ENCODE measurements at places on chromosomes 16 and 17.
A peak's percentile ranks its signal among the peaks of the same experiment; 100 is the strongest.

DNA sequence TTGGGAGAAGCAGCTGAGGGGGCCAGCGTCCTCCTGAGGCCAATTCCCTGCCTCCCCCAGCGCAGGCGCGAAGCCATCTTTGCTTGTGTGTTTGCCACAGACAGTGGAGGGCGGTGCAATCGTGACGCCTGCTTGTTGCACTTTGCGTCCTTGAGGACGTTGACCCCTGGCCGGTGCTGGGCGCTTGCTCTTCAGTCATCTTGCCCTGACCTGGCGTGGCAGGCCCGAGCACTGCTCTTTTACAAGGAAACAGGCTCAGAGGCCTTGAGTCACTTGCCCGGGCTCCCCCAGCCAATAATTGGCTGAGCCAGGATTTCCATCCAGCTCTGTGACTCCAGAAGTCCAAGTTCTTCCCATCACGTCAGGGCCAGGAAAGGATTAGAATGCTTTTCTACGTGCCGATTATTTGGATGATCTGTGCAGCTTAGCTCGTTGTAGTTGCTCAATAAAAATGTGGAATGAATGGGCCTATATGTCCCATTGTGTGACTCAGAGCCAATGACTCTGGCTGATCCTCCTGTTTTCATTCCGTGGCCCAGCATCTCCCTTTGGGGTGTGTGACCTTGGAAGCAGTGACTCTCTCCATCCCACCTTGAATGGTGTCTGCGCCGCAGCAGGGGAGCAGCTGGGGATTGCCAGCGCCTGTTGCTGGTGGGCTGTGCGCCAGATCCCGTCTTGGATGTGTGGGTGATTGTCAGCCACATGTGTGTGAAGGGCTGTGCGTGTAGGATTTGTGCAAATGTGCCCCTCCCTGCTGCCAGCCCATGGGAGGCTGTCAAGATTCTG lies 214.1 kb downstream of the SEC14L1 start:
- no peak for DNase-seq

DNA sequence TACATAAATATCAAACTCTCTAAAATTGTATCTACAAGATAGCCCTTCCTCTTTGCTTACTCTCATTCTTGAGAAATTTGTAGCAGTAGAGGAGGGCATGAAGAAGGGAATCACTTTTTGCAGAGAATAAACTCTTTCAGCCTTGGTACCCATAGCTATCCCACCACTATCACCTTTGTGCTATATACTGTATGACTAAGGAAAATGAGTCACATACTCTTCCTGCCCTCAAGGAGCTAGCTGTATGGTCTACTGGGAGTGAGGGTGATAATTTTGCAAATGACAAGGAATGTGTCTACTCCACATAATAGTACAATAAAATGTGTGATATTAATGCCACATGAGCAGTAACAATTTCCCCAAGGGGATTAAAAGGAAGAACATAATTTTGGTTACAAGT lies 184.6 kb upstream of the WSB1 start:
- no peak for DNase-seq

- DNase-seq = no peak
These were observed 17.8 kb upstream of the TMEM219 start for GRCh38 chr16:29943846-29944799.

GRCh38 chr16:56764835-56765234 lies 34.9 kb downstream of the NUP93 start:
- DNase-seq = peak; percentile 73

GRCh38 chr17:75077496-75078283 lies 10.1 kb upstream of the SLC16A5 start:
- peak; percentile 57 for DNase-seq

- DNase-seq = no peak
These were observed 298.5 kb upstream of the FOXF1 start for GRCh38 chr16:86211800-86212199.

DNA sequence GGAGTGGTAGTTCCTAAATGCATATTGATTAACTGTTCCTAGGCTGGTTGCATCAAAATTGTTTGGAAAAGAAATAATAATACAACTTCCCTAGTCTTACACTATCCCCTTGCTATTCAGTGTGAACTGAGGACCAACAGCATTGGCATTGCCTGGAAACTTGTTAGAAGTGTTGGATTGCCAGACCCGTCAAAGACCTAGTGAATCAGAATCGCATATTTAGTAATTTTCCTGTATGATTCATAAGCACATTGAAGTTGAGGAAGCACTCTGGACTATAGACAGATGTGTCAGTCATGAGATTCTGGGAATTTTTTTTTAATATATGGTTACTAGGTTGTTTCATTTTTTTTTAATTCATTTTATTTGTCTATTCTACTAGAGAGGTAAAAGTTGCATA lies 34.7 kb upstream of the KCNJ16 start:
- DNase-seq = no peak

DNA sequence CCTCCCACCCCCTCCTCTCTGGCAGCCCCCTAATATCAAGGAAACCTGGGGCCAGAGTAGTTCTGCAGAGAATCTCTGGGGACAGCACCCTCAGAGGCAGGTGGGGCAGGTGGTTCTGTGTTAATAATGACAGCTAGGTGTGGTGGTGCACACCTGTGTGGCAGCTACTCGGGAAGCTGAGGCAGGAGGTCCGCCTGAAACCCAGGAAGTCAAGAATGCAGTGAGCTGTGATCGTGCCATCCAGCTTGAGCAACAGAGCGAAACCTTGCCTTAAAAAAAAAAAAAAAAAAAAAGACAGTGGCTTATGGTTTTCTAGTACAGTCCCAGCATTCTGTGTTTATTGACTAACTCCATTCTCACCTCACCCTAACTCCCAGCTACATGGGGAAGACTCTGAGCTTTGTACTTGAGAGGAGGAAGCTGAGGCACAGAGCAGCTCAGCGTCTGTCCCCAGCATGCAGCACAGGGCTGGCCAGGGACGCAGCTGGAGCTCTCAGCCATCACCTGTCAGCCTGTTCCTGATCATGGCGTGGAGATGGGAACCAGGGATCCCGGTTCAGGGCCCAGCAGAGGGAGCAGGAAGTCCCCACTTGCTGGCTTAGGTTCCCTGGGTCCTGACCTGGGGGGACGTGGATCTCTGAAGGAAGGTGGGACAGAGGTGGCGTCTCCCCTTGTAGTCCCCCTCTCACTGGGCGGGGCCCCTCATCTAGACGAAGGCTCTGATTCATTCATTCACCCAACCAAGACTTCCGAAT lies 6.1 kb downstream of the DBNDD1 start:
- DNase-seq = no peak

DNA sequence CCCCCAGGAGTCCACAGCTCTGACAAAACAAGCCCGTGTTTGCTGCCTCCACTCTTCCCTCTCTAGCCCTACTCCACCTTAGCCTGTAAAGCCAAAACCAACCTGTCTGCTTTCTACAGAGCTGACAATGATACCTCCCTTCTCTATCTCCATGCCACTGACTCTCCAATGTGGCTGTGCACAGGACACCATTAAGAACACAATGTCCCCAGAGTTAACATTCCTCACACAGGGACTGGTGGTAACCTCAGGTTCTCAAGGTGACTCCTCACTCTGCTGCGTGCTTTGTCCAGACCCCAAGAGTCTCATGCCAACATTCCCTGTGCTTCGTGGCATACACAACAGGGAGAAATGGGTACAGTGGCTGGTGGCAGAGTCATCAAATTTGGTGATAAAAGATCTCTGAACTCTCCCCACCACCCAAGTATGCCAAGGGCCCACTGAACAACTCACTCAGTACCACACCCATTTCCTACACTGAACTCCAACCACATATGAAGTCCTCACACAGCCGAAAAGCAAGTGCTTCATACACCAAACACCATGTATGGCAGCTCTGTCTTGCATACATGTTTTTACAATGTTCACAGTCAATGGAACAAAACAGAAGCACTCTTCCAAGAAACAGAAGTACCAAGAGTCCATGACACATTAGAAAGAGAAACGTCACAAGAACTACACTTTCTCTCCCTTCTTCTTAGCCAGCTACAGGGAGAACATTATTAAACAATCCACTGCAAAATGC lies 21.1 kb downstream of the CSNK2A2 start:
- peak; percentile 27 for DNase-seq

DNA sequence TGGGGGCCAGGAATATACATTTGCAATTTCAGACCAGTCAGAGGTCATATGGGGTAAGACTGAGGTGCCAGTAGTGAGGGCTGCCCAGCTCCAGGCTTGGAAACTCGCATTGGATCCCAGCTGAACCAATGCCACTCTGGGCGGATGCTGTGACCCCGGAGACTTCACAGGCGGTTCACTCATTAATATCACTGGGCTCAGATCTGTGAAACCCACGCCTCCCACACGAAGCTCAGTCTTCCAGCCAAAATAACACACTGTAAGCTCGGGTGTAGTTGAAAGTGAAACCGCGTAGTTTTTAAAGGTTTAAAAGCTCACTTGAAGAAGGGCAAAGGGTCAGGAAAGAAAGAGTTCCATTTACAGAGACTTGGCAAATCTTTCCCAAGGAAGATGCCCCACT lies 254.8 kb downstream of the FOXL1 start:
- DNase-seq = no peak

DNA sequence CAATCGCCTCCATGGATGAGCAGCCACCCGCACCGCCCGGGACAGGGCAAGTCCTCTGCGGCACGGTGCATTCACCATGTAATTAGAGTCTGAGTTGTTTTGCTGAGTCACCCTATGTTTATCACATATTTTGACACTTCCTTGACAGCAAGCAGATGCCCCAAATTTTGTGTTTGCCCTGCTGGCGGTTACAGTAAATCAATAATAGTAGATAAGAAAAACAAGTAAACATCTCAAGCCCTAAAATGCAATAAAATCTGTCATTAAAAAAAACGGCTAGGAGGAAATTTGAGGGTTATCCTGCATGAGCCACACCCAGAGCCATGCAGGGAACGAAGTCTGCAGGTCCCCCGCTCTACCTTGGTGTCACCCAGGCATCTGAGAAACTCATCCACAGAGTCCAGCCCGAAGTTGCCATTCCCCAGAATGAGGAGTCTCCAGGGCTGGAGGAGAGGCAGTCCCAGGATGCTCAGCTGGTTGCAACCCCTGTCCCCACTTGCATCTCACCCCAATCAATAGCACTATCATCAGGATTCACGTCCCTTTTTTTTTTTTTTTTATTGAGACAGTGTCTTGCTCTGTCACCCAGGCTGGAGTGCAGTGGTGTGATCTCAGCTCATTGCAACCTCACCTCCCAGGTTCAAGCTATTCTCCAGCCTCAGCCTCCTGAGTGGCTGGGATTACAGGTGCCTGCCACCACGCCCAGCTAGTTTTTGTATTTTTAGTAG lies 16.5 kb upstream of the ST6GALNAC1 start:
- peak; percentile 73 for DNase-seq

GRCh38 chr17:31067691-31068184 lies 27.0 kb upstream of the NF1 start:
- DNase-seq = no peak

GRCh38 chr16:1034230-1035065 lies 38.1 kb upstream of the SSTR5 start:
- no peak for DNase-seq

DNA sequence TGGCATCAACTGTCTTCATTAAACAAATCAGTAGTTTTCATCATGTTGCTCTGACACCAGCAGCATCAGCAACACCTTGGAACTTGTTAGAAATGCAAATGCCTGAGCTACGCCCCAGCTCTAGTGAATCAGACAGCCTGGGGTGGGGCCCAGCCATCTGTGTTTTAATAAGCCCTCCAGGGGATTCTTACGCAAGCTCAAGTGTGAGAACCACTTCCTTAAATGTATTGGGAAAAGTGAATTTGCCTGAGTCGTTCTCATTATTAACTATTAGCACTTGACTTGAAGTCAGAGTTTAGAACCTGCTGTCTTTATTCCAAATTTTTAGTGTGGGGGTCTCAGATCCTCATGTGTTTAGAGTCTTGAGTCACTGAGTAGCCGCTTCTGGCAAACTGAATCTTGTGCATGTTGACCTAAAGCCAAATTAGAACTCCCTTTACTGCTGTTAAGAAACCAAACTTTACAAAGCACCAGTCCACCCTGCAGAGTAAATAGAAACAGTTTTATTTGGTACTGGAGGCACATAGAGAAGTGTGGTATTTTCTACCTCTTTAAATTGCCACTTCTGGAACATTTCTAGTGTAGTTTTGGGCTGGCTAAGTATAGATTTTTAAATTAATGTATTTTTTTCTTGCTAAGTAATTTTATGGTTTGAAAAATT lies 137.4 kb upstream of the COX10 start:
- DNase-seq = peak; percentile 13

DNA sequence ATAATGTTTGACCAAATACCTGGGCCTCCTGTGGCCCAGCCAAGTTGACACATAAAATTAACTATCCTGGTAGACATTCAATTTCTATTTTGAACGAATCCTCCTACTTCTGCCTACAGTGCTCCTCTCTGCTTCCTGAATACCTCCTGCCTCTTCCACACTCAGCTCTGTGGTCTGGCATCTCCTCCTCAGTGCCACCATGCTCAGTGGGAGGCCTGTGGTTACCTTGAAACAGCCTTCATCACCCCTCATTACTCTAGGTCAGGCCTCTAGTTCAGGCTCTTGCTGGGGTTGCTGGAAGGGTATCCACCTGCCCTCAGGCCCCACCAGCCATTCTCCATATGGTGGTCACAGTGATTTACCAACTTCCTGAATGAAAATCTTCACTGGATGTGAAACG lies 5.1 kb downstream of the LYRM9 start:
- DNase-seq = no peak

Data from hematopoietic multipotent progenitor cell treated with erythropoietin and hydrocortisone succinate and interleukin-3 and kit ligand, for 8 days (in vitro differentiated cells).